Activated T-cell treated with anti-CD3 and anti-CD28 coated beads, Interleukin-2, amount 50 U/mL, for 48 hours (primary cell): ENCODE measurements at places on chromosomes 7 and 10.

GRCh38 chr10:56823849-56824248, 462.8 kb upstream of the ZWINT start:
- DNase-seq = no peak

DNA sequence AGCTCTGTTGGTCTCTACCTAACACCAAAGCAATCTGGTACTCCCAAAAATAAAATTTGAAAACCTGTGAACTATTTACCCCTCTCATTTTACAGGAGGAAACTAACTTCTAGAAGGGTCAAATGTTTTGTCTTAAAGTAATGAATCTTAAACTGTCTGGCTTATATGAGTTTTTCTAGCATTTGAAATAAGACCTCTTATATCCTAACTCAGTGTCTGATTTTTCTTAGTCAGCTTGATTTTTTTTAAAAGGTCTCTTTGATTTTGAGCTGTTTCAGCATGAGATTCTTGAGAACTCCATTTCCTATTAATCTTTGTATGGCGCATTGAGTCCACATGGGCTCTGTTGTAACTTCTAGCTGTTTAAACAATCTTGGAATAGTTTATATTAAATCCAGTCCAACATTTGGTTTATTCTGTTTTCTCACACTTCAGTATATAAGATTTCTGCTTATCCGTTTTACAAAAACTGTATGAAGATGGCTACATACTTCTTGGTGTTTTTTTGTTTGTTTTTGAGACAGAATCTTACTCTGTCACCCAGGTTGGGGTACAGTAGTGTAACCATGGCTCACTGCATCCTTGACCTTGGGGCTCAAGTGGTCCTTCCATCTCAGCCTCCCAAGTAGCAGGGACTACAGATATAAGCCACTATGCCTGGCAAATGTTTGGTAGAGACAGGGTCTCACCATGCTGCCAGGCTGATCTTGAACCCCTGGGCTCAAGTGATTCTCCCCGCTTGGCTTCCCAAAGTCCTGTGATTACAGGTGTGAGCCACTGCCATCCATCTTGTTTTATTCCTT, 91.1 kb downstream of the PPP1R9A start:
- DNase-seq = no peak

DNA sequence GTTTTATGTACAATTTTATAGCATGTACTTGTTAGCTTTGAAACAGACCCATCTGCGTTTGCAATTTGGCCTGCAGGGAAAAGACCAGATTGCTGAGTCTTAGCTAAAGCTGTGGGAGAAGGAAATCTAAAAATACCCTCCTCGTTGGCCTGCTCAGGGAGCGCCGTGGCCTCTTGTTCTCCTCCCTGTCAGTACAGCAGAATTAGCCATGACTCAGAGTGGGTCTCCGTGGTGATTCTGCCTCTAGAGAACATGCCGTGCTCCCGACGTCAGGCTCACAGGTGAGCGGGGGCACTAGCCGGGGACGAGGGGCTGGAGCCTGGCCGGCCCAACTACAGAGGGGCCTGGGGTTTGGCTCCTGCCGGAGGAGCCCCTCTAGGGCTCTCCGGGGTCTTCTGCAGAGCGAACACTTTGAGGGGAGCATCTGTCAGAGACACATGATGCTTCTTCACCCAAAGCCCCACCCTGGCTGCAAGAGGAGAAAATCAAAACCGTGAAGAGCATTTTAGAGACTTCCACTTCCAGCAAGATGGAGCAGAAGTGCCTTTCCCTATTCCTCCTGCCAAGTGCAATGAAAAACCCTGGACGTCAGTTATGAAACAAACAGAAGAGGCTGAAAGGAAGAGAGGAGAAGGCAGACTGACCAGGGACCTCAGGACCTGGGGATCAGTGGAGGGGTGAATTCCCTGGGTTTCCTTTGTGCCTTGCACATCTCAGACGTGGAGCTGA, 98.9 kb downstream of the LHPP start:
- DNase-seq = no peak

DNA sequence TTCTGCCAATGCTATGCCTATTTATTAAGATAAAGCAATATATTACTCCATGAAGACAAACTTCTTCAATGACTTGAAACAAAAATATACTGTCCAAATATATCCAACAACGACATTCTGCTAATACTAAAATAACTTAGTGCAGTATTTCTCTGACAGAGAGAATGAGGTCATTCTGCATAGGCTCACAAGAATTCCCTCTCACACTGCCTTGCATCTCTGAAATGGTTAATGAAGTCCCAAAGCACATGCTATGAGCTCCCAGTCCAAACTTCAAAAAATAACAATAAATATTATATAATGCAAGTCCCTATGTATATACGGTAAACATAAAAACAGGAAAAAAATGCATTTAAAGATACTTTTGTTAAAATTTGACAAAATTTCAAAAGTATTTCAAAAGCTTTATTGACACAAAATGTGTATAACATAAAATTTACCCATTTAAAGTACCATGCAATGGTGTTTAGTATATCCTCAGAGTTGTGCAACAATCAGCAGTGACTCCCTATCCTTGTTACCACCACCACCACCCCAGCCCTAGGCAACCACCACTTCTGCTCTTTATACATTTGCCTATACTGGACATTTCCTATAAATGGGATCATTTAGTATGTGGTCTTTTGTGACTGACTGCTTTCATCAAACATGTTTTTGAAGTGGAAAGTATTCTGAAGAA, 27.6 kb downstream of the CHCHD3 start:
- DNase-seq = no peak

- peak; percentile 27 for DNase-seq
Observed at GRCh38 chr10:6694447-6695140, 114.5 kb upstream of the PRKCQ start.

DNA sequence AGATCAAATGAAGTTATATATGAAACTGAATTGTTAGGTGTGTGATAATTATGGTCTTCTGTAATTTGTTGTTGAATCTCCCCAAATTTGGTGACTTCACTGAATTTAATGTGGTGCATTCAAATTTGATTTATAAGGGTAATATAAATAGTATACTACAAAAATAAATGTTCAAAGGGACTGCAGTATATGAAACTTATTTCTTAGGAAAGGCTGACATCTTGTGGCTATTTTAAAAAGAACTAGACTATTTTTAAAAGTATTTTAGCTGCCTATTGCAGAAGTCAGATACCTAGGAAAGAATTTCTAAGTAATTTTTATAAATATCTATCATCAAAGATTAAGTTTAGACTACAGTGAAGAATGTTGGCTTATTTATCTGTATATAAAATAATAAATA, 36.6 kb downstream of the ATRNL1 start:
- DNase-seq = no peak

DNA sequence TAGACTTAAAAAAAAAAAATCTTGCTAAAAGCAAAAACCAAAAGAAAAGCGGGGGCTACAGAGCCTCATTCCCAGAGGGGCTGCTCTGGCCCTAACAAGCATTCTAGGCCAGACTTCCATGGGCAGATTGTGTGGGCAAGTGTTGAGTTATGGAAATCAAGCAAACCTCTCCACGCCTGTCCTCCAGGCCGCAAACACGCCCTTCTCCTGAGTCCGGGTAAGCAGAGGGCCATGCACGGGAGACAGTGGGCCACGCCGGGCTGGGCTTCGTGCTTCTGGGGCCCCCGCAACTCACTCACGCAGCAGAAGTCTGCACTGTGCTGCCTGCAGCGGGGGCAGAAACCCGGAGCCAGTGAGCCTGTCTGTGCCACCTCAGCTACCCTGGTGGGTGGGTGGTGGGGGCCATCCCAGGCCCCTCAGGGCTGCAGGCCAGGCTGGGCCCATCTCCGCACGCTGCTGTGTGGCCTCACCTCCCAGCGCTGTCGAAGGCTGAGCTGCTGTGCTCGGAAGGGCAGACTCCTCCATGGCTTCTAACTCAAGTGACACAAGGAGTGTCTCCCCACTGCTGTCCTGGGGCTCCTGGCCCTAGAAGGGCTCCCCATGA, 125.6 kb downstream of the FAM53B start:
- DNase-seq = no peak
